ENCODE measurements at places on chromosomes 7 and 10. TPM values are rescaled to one million over a fixed set of nuclear protein-coding genes. Genes with fewer than 3 reads are reported as not detected.

Gene KCND2
- 102 TPM for total RNA-seq

GRCh38 chr7:23895666-23896096 lies 185.7 kb downstream of the STK31 start:
- no peak for DNase-seq

GRCh38 chr10:129790715-129791446 lies 173.2 kb downstream of the EBF3 start:
- DNase-seq, result no peak

DNA sequence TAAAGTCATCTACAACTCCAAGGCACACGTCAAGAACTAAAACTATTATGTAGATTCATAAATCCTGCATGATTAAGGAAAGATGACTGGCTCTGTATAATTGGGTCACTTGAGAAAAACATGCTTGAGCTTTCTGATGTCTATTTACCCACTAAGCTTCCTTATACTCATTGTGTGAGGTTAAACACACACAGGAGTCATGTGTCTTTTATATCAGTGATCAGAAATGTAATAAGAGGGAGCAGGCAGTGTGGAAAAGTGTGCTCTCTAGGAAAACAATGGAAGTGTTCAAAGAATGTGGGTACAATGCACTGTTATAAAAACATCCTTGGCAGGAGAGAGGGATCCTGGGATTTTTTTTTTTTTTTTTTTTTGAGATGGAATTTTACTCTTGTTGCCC lies 108.6 kb upstream of the ARID5B start:
- no peak for DNase-seq

DNA sequence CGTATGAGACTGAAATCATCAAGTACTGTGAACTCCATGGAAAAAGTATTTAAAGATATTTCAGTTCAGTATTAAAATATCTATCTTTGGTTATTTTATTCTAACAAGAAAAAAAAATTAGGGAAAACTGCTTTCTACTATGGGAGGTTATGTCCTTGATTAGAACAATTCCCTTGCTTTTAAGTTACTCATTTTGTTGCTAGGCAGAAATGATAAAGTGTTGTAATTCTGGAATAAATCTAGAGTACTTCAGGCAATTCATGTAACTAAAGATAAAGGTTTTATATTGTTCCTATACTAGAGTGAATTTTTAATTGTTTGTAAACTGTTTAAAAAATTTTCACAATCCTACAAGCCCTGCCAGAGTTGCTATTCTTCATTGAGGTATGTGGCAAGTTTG lies 92.0 kb downstream of the BBS9 start:
- DNase-seq, result no peak

DNA sequence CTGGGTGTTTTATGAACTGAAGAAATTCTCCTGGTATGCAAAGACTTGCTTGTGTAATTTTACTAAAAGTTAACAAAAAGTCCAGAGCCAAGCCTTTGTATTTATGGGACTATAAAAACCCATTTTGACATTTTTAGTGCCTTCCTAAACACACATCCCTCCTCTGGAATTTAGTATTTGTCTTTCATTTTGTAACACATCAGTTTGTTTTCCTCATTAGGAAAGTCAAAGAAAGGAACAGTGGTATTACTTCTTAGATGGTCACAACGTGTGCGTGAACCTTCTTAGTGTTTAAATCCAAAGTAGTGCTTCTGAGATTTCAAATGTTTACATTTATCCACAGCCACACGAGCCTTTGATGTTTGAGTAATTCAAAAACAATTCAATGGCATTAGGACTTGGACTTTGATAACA lies 103.2 kb upstream of the TMEM106B start:
- no peak for DNase-seq

GRCh38 chr10:113517901-113518260 lies 35.0 kb upstream of the HABP2 start:
- DNase-seq, result no peak

DNA sequence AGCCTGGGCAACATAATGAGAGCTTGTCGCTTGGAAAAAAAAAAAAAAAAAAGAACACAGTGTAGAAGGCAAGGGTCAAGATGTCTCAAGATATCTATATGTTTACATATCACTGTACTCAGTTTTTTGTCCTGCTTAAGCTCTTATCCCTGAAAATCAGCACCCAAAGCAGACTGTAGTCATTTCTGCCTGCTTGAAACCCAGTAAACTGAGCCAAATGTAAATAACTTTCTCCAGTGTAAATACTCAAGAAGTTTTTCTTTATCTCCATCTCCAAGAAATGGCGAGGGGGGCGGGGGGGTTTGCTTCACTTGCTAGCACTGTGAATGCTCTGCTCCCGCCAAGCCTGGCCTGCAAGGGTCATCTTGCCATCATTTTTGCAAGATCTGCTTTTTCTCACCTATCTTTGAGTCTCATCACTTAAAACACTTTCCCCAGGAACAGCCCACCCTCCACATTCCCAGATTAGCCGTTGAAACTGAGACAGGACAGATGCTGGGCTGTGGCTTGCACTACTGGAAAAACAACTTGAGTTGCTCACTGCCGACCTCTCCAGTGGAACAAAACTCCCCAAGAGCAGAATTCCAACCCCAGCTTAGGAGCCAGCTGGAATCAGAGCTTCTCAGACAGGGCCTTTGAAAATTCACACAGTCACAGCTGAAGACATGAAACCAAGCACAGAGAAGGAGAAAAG lies 54.6 kb downstream of the AFAP1L2 start:
- DNase-seq, result no peak

- no peak for DNase-seq
Measured at GRCh38 chr10:60497364-60497763, 107.7 kb upstream of the ANK3 start.

GRCh38 chr10:86636311-86636710 lies 18.0 kb upstream of the OPN4 start:
- DNase-seq, result no peak

Gene LOXL4
- total RNA-seq, result 0.27 TPM

GRCh38 chr10:30502266-30503060 lies 68.5 kb downstream of the MAP3K8 start:
- DNase-seq, result no peak

Gene TBXAS1
- 3.8 TPM for total RNA-seq

- DNase-seq, result no peak
Measured at GRCh38 chr10:106904209-106904608, 260.3 kb downstream of the SORCS1 start.

DNA sequence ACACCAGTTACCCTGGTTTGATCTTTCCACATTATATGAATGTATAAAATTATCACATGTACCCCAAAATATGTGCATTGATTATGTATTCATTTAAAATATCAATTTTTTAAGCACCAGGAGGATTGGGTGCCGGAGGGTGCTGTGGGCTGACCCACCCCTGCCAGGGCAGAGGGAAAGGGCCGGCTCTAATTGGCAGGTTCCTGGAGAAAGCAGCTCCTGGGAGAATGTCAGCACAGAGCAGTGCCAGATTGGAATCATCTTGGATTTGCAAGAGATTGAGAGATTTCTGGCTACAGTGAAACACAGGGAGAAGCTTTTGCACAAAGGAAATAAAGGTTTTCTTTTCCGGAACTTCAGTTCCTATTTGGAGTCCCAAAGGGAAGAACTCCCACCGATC lies 264.4 kb upstream of the TCERG1L start:
- no peak for DNase-seq

Gene LIPN
- total RNA-seq, result not detected

DNA sequence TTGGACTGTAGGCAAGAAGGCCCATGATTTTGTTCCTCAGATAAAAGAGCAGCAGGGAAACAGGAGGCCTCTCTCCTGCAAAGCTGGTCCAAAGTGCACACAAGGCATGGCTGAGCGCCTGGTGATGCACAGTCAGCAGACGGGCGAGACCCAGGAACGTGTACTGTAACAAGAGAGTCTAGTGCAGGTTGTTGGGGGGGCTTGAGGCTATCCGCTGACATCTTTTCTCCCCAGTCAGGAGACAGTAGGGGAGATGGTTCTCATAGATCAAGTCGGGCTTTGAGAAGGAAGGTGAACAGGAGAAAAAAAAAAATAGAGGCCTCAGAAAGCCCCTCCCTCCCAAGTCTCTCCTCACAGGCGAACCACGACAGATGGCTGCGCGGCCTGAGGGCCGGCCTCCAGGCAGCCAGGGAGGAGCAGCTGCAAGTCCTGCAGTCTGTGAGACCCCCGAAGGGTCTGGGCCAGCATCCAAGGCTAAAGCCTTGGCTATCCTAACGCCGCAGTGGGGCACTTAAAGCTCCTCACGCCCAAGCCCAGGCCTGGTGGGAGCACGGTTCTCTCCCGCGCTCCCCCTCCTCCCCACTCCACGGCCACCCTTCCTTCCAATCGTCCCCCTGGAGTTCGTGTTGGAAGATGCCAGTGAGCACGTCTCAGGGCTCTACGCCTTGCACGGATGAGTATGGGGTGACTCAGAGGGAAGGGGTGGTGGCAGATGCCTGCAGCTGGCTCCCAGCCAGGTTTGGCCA lies 68.3 kb downstream of the PRKAG2 start:
- peak; percentile 81 for DNase-seq

Gene INSYN2A
- 12.6 TPM for total RNA-seq

GRCh38 chr7:78420001-78420400 lies 621.4 kb downstream of the PHTF2 start:
- peak; percentile 2 for DNase-seq

- peak; percentile 11 for DNase-seq
Measured at GRCh38 chr10:7593063-7593462, 73.7 kb downstream of the ITIH5 start.

DNA sequence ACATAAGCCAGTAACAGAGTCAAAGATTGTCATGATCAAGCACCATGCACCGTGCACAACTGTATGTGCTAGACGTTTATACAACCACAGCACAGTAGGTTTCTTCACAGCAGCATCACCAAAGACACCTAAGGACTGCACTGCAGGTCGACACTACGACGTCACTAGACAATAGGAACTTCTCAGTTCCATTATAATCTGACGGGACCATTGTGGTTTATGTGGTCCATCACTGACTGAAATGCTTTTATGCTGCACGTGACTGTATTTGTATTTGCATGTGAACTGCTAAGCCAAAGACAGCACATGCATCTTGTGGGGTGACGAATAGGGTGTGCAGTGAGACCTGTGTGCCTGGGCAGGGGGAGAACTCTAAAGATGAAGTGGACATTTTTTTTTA lies 164.9 kb downstream of the PARD3 start:
- no peak for DNase-seq

DNA sequence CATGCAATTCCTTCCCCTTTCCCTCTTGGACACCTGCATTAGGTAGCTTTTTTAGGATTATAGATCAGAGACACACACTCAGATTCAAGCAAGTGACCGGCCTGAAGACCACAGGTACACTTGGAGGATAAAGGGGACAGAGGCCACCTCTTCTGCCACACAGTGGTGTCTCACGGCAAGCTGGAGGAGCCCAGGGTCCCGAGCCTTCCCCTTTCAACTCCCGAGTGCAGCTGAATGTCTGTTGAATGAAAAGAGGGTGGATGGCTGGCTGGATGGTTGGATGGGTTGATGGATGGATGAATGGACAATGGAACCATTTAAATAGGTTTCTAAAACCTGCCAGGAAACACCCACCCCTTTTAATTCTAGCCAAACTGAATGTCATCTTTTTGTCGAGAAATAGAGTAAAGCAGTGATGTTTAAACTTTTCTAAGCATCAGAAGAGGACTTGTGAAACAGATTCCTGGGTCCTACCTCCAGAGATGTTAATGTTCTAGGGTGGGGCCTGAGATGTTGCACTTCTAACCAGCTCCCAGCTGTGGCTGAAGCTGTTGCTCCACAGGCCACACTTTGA lies 49.2 kb upstream of the ZMIZ1 start:
- no peak for DNase-seq

GRCh38 chr10:88386821-88387773 lies 196.0 kb downstream of the RNLS start:
- DNase-seq, result peak; percentile 86

Gene CPXM2
- total RNA-seq, result 1.8 TPM

- DNase-seq, result no peak
Measured at GRCh38 chr7:150941351-150942000, 36.6 kb downstream of the KCNH2 start.

Gene LRRC4
- 21.4 TPM for total RNA-seq

Gene NME8
- total RNA-seq, result not detected

Gene SMO
- total RNA-seq, result 20.0 TPM

- no peak for DNase-seq
Measured at GRCh38 chr7:38257350-38257677, 16.1 kb downstream of the TARP start.

Gene PLXDC2
- 59.6 TPM for total RNA-seq

- no peak for DNase-seq
Measured at GRCh38 chr7:38798552-38799267, 110.3 kb downstream of the VPS41 start.

Gene VPS37D
- 14.7 TPM for total RNA-seq

Gene PSD
- total RNA-seq, result 38.8 TPM

DNA sequence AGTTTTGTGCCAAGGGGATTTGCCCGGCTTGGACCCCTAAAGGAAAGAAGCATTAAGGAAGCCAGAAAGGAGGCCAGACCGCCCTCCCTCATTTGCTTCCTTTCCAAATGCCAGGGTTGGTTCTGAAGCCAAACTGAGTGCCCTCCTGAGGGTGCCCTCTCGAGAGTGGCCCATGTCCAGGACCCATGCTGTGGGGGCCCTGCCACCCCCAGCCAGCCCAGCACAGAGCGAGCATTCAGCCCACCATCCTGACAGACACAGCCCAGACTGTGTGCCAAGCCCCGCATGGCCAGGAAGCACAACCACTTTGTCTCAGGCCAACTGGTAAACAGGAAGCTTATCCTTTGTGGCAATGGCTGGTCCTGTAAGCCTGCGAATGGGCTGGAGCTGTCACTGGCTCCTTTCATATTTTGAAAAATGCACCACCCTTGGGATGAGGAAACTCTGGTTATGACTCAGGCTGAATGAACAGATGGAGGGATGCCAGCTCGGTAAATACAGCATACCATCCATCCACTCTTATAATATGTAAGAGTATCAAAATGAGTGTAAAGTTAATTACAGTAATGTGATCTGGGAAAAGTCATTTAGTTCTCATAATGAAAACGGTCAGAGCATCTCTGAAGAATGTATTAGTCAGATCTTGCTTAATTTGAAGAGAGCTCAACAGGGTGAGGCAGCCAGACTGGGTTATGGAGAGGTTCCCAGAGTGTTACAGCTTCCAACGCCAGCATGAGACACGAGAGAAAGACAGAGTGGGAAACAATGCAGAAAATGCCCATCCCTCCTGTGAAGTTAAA lies 65.0 kb downstream of the STK17A start:
- peak; percentile 78 for DNase-seq

Gene TUBB8
- total RNA-seq, result not detected

GRCh38 chr7:126185959-126186580 lies 1066.7 kb downstream of the GRM8 start:
- DNase-seq, result no peak

Gene FAM180A
- not detected for total RNA-seq

GRCh38 chr10:60534761-60535389 lies 145.2 kb upstream of the ANK3 start:
- no peak for DNase-seq

DNA sequence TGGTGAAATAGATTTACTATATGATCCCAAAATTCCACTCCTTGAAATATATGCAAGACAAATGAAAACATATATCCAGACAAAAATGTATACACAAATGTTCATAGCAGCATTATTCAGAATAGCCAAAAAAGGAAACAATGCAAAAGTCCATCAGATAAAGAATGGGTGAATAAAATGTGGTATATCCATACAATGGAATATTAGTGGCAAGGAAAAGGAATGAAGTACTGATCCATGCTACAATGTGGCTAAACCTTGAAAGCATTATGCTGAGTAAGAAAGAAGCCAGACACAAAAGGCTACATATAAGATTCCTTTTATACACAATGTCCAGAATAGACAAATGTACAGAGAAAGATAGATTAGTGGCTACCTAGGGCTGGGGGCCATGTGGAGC lies 225.5 kb downstream of the PLXNA4 start:
- no peak for DNase-seq

All from cerebellum (tissue), 4 donors.